Activated T-cell treated with anti-CD3 and anti-CD28 coated beads for 24 hours (primary cell): ENCODE measurements at places on chromosomes 4 and X.

DNA sequence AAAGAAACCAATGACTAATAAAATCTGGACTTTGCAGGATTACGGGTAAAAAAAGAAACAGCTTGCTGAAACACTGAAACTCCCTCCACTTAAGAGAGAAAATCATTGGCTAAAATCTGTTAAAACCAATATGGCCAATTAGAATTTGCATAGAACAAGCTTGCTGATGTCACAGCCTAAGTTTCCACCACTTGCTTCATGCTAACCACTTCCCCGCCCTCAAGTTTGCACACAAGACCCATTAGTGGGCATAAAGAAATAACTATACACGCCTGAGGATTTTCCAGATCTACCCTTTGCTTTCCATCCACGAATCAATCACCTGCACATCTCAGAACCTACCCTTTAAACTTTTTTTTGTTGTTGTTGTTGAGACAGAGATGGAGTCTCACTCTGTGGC lies 42.7 kb upstream of the PHEX start:
- peak; percentile 6 for DNase-seq

GRCh38 chrX:45083314-45083713 lies 117.4 kb downstream of the DIPK2B start:
- DNase-seq = no peak

- DNase-seq = no peak
These were observed 15.9 kb downstream of the DHX15 start for GRCh38 chr4:24568425-24568824.

DNA sequence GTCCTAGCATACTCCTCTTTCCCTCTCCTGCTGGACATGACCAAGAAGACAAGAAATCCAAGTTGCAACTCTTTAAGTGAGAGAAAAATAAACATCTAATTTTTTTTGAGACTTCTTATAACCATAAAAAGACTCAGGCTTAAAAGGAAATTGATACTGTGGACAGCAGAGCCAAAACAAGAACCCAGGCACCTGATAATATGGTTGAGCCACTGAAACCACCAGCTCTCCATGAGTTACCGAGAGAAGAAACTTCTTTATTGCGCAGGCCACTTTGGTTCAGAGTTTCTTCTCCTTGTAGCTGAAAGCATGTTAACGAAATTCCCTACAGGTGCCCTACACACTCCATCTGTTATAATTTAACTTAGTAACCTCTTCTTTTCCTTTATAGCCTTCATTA lies 11.3 kb upstream of the SPCS3 start:
- no peak for DNase-seq

- no peak for DNase-seq
These were observed 223.3 kb upstream of the VCX3A start for GRCh38 chrX:6758234-6758633.

- no peak for DNase-seq
These were observed 12.7 kb upstream of the ADD1 start for GRCh38 chr4:2830632-2831610.

- DNase-seq = no peak
These were observed 300.4 kb downstream of the LDB2 start for GRCh38 chr4:16597845-16598596.

GRCh38 chrX:103378990-103379389 lies 2.7 kb downstream of the BEX3 start:
- no peak for DNase-seq

DNA sequence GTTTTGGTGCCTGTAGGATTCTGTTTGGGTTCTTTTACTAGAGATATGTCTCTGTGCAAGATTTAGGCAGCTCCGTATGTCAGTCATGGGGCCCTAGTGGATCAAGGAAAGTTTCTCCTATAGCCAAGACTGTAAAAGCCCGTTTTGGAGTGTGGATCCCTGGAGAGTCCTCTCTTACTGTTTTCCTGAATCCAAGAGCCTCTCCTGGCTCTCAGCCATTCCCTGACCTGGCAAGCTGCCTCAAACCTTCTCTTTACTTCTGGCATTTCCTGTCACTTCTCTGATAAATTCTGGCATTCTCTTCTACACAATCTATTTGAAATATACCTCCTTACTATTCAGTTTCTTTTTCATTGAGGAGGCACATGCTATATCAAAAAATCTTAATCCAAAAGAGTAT lies 41.4 kb downstream of the DCAF12L2 start:
- DNase-seq = no peak

DNA sequence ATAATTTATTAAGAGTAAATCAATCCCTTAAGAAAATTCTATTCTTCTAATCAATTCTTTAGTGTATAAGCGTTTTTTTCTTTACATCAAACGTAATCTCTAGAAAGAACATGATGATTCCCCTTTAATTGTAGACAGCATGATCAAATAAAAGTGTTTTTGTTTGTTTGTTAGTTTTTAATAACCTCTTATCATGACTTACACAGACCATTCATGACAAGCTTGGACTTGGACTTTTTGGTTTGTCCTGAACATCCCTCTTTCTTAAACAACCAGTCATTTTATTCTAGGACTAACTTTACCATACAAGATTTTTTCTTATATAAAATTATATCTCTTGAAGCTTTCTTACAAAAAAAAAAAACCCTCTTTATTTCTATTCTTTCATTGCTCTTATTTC lies 344.6 kb upstream of the SPOCK3 start:
- no peak for DNase-seq

GRCh38 chr4:82802911-82803310 lies 4.3 kb upstream of the SCD5 start:
- DNase-seq = no peak

GRCh38 chr4:111399623-111400022 lies 745.6 kb upstream of the FAM241A start:
- no peak for DNase-seq

- no peak for DNase-seq
These were observed 55.0 kb upstream of the AP1S2 start for GRCh38 chrX:15909605-15910004.

- no peak for DNase-seq
These were observed 2.9 kb upstream of the SH3BP2 start for GRCh38 chr4:2789793-2790582.

DNA sequence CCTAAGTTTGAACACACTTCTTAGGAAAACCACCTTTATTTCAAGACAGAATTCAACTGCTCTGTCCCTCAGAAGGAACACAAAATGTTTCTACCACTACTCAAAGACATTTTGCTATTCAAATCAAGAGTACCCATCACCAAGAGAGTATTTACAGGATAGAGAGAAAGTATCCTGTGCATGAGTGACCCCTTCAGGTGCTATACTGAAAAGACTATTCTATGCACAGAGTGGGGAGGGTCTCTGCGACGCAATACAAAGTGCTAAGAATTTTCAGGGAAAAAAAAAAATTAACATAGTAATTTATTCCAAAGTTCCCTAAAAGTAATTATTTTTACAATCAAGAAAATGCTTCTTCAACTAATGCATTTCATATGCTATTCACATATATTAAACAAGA lies 346.4 kb upstream of the FAM241A start:
- DNase-seq = no peak

DNA sequence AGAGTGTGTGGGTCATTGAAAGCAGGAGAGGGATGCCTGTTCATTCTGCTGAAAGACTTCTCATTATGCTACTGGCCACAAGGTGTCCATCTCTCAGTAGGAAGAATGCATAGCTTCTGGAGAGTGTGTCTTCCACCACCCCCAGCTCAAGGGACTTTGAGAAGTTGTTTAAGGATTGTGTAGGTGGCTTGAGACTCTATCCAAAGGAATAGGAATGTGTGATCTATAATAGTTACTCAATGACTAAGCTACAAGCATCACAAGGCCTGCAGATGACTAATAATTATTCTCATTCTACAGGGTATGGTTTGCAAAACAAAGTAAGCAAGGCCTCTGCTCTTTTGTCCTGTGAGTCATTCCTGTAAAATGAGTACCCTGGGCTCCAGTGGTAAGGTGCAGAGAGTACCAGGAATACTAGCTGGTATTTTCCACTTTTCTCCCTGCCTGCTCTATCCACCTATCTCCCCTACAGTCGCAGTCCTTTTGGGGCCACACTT lies 279.8 kb upstream of the BOD1L1 start:
- no peak for DNase-seq

- no peak for DNase-seq
These were observed 32.7 kb upstream of the JADE1 start for GRCh38 chr4:128776794-128777216.

GRCh38 chrX:108299101-108299591 lies 139.1 kb downstream of the COL4A6 start:
- no peak for DNase-seq

GRCh38 chr4:179441596-179441995 lies 1999.4 kb upstream of the AGA start:
- no peak for DNase-seq

- DNase-seq = no peak
These were observed 131.4 kb downstream of the TRAM1L1 start for GRCh38 chr4:116953947-116954346.
